ENCODE measurements at places on chromosomes 13 and 19.
A peak's percentile ranks its signal among the peaks of the same experiment; 100 is the strongest.

DNA sequence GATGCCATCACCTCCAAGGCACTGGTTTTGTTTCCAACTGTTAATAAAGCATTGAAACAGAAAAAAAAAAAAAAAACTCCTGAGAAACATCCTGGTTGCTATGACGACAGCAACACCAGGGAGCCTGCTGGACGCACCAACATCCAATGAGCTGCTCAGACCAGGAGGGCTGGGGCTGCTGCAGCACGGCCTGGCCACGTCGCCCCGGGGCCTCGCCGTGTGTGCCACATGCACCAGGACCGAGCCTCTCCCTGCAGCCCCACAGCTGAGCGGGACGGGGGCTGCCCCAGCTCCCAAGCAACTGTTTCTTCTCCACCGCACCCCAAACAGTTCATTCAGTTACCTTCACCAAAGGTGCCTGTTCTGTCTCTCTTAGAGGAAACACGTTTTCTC is 54.5 kb downstream of the RASA3 start:
- DNase-seq, result no peak

DNA sequence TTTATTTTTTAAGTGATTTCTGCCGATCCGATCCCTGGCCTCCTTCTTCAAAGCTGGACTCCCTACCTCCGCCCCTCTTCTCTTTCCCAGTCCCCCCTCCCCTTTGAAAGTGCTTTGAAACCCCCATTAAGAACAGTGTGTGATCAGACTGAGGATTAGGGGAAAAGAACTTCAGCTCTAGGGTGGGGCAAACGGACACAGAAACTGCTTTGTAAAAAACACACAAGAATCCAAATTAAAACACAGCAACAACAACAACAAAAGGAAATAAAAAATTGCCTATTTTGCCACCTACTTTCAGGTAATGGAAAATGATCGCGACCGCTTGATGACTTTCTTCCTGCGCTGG is 1.4 kb downstream of the SPRY2 start:
- DNase-seq, result no peak

DNA sequence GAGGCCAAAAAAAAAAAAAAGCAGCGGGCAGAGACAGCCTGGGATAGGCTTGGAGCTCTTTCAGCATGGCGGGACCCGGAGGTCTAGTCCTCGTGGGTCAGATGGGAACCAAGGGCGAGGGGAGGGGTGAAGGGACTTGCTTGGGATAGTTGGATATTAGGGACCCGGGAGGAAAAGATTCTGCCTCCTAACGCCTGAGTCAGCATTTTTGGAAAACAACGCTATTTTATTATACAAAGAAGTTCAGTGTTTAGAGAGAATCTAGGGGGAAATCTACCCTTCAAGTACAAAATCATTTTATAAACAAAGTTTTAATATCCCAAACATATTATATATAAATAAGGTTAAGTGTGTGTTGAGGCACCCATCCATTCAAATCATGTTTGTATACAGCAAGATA is 156.7 kb downstream of the ZNF536 start:
- DNase-seq, result no peak

- DNase-seq, result no peak
Measured at GRCh38 chr19:18723871-18724377, 40.4 kb downstream of the CRTC1 start.

GRCh38 chr19:47769534-47769933 is 9.0 kb upstream of the SELENOW start:
- no peak for DNase-seq

DNA sequence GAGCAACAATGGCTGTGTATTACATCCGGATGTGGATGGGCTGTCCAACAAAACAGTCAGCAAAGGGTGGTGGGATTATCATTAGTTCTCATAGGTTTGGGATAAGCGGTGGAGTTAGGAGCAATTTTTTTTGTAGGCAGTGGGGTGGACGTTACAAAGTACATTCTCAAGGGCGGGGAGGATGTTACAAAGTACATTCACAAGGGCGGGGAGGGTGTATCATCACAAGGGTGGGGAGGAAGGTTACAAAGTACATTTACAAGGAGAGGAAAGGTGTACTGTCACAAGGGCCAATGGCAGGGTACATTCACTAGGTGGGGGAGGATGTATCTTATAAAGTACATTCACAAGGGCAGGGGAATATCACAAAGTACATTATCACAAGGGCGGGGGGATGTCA is 20.8 kb upstream of the ZNF561 start:
- no peak for DNase-seq

- no peak for DNase-seq
Measured at GRCh38 chr19:56538254-56538760, 441 bp upstream of the ZFP28 start.

DNA sequence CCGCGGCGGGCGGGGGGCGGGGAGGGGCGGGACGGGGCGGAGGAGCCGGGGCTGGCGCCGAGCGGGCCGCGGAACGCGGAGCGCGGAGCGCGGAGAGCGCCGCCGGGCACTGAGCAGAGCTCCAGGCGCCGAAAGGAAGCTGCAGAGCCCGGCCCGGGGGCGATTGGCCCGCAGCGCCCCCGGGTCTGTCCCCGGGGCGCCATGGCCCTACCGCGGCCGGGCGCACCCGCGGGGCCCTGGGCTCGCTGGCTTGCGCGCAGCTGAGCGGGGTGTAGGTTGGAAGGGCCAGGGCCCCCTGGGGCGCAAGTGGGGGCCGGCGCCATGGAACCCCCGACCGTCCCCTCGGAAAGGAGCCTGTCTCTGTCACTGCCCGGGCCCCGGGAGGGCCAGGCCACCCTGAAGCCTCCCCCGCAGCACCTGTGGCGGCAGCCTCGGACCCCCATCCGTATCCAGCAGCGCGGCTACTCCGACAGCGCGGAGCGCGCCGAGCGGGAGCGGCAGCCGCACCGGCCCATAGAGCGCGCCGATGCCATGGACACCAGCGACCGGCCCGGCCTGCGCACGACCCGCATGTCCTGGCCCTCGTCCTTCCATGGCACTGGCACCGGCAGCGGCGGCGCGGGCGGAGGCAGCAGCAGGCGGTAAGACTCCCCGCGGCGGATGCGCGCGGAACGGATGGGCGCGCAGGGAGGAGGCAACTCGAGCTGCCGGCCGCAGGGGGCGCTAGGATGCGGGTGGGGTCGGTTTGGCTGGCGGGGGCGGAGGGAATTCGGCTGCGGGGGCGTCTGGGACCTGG is at the start of gene PDE4A:
TSS of gene PDE4A (plus strand) at position 95 of the 796 bp plus-strand sequence. CDS start at position 322, 227 bp downstream.
- no peak for DNase-seq

DNA sequence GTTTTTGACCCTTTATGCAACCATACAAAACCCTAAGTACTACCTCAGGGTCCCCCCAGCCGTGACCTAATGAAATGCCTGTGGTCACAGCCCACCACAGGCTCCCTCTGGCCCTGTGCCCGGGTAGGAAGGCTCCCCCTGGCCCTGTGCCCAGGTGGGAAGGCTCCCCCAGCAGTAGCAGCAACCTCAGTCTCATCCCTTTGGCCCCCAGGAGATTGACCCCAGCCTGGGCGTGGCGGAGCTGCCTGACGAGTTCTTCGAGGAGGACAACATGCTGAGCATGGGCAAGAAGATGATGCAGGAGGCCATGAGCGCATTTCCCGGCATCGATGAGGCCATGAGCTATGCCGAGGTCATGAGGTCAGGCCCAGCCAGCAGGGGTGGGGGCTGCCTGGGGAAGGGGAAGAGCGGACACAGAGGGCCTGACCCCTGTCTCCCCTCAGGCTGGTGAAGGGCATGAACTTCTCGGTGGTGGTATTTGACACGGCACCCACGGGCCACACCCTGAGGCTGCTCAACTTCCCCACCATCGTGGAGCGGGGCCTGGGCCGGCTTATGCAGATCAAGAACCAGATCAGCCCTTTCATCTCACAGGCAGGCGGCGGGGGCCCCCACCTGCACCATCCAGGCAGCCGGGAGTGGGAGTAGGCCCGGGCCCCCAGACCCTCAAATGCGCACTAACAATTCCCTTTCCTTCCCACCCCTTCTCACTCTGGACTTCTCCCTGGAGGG is 6.3 kb upstream of the BEST2 start:
- DNase-seq, result no peak

- DNase-seq, result no peak
Measured at GRCh38 chr19:16381756-16382401, 57.3 kb downstream of the KLF2 start.

- DNase-seq, result no peak
Measured at GRCh38 chr19:52034051-52034728, 6.0 kb upstream of the ZNF614 start.

GRCh38 chr13:35389535-35389934 is 87.0 kb downstream of the MAB21L1 start:
- no peak for DNase-seq

GRCh38 chr19:6061376-6062130 is 48.7 kb downstream of the RFX2 start:
- DNase-seq, result no peak

- DNase-seq, result no peak
Measured at GRCh38 chr13:20990910-20991525, 70.4 kb downstream of the LATS2 start.

GRCh38 chr13:32267836-32268439 is 47.2 kb downstream of the ZAR1L start:
- peak; percentile 35 for DNase-seq

- no peak for DNase-seq
Measured at GRCh38 chr19:37999309-38000213, 92.6 kb downstream of the SIPA1L3 start.

DNA sequence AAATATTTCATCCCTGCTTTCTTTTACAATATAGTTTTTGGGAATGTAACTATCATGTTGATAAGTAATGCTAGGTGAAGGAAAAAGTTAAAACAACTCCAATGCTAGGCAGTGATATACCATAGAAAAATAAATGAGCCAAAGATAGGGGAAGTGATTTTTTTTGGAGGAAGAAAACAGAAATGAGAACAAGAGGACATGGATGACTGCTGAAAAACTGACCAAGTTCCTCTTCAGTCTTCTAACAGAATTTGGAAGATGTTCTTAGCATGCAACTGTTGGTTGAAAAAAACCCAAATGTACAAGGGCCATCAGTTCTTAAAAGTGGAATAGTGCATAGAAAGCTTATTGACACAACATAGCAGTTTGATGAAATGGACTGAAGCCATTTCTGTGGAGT is 262.5 kb upstream of the STARD13 start:
- DNase-seq, result no peak

- no peak for DNase-seq
Measured at GRCh38 chr13:101795460-101795859, 343.0 kb downstream of the ITGBL1 start.

DNA sequence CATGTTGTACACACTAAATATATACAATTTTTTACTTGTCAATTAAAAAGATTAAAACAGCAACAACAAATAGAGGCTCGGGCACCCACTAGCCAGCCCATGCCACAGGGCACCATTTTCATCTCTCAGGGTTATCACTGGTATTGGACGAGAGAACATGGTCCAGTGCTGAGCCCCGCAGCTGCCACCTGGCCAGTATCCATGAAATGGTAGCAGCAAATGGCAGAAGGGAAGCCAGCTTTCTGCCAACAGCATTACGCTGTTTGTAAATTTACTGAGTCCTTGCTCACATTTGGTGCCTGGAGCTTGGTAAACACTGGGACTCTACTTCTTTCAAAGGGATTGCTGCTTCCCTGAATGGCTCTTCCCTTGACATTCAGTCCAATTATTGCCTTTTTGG is 87.9 kb upstream of the WASF3 start:
- no peak for DNase-seq

GRCh38 chr19:18991006-18991405 is 42.3 kb downstream of the SUGP2 start:
- DNase-seq, result no peak

GRCh38 chr13:87884884-87885283 is 213.7 kb downstream of the SLITRK5 start:
- no peak for DNase-seq

- DNase-seq, result no peak
Measured at GRCh38 chr19:8504919-8505318, 2.5 kb upstream of the PRAM1 start.

- DNase-seq, result no peak
Measured at GRCh38 chr13:111117289-111117688, 2.2 kb downstream of the ARHGEF7 start.

DNA sequence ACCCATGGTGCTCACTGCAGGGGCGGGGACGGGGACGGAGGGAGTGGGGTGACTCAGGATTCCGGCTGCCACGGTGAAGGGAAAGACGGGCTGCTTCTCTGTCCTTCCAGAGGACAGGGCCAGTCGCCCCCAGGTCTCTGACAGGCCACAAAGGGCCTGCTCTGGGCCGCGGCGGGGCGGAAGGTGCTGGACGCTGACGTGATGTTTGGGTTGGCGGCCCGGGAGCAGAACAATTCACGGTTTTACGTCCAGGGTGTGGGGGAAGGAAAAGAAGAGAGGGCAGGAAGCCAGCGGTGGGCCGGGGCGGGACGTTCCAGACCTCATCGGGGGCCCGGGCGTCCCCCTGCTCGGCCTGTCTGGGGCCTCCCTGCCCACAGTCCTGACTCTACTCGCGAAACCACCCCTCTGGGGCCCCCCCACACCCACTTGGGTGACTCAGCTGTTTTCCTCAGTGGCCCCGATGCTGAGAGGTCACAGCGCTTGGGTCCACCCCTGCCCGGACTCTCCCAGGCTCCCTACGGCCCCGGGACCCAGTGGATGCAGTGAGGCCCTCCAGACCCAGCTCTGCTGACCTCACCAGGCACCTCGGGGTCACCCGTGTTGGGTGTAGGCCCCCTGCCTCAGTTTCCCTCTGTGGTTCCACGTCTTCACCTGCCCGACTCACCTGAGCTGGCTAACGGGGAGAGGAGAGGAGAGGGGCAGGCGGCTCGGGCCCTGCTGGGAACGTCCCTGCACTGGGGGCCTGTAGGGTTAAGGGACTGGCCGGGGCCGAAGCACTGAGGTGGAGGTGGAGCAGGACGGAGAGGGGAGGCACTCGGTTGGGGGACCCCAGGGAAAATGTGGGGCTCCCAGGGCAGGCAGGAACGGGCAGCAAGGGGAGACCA is 29.2 kb downstream of the PIP5K1C start:
- DNase-seq, result no peak

- DNase-seq, result no peak
Measured at GRCh38 chr19:46724468-46724867, 7.6 kb upstream of the PRKD2 start.

GRCh38 chr19:16369306-16369663 is 44.7 kb downstream of the KLF2 start:
- DNase-seq, result no peak

GRCh38 chr19:13554506-13555240 is 48.4 kb upstream of the CACNA1A start:
- DNase-seq, result no peak

DNA sequence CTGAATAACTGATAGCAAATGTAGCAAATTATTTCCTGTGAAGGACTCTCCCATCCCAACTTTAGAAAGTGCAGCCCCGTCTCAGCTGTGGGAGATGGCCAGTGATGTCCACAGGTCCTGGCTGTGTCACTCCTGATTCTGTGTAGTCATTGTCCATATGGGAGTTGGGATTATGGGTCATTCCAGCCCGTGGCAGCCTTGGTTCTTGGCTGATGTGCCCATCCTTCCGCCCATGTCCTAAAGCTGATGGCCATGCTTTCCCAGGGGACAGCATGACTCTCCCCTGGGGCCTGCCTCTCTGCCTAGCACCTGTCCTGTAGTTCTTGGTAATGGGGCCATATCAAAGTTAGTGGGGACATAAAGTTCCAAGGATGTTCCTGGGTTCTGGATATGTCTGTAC is 43.9 kb upstream of the C1QTNF9 start:
- no peak for DNase-seq
